ENCODE measurements at places on chromosomes 12 and 14.
A peak's percentile ranks its signal among the peaks of the same experiment; 100 is the strongest.

DNA sequence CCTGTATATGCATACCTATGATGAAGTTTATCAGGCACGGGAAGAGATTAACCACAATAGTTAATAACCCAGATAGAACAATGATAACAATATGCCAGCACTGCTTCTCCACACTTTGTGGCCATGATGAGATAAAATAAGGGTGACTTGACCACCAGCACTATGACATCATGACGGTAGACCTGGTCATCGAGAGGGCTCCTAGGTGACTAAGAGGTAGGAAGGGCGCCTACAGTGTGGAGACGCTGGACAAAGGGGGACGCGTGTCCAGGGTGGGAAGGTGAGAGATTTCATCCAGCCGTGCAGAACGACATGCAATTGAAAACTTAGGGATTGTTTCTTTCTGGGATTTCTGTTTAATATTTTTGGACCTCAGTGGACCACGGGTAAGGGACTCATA is 221.8 kb upstream of the RTL1 start:
- DNase-seq = no peak

GRCh38 chr12:67989184-67989920 is at the start of gene IFNG-AS1:
IFNG-AS1 (plus strand) TSS chr12:67989447.
- peak; percentile 9 for DNase-seq

GRCh38 chr14:35470755-35471154 is 63.2 kb upstream of the INSM2 start:
- DNase-seq = no peak

DNA sequence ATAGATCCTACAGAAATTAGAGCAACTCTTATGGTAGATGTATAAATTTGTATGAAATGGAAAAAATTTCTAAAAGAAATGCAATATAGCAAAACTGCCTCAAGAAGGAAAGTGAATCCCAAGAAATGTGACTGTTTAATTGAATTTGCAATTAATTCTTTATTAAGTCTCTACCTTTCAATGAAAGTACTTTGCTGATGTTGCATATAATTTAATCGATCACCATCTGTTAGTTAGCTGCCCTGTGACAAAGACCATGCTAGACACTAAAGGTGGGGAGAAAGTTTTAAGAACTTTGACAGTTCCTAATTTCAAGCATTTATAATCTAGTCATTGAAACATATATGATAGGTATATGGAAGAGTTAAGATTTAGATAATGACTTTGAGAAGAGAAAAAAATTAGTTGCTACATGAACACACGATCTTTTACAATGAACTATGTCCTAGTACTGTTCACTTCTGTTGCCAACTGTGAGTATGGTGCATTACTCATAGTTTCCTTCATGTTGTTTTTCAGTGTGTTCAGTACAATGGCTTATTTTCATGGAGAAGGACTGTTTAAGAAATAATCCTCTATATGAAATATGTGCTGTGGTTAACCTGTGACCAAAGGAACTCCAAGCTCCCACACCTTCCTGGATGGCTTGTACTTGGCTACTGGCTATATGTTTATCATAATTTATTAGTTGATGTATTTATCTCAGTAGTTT is 128.4 kb downstream of the METTL25 start:
- DNase-seq = no peak

- DNase-seq = no peak
Observed at GRCh38 chr12:96015672-96016071, 19.5 kb upstream of the HAL start.

- no peak for DNase-seq
Observed at GRCh38 chr12:89690925-89691324, 17.7 kb downstream of the ATP2B1 start.

DNA sequence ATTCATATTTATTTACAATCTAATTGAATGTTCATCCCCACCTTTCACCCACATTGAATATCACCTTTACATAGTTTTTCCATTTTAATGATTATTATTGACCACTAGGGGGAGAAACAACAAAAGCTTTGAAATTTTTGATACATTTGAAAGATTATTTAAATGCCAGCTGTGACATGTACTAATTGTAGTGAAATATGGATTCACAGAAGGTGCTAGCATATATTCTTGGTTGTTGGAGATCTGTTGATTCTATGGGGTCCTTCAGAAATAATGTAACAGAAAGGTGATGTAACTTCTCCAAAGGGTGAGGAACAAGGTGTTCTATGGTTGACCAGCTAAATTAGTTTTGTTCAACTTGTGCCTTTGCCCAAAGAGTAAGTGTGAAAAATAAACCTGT is 22.4 kb upstream of the GPR33 start:
- DNase-seq = no peak

DNA sequence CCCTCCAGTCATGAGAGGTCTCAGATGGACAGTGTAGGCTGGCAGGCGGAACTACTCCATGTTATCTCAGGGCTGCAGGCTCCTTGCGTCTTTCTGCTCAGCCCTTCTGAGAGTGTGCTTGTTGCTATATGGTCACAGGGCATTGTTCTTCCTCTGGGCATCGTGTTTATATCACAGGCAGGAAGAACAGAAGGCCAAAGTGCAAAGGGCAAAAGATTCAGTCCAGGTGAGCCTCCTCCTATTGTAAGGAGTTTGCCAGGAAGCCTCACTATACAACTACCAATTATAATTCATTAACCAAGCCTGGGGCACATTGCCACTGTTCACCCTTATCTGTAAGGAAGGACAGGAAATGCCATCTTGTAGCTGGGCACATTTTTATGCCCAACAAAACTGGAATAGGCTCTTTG is 195.5 kb upstream of the KITLG start:
- DNase-seq = no peak

DNA sequence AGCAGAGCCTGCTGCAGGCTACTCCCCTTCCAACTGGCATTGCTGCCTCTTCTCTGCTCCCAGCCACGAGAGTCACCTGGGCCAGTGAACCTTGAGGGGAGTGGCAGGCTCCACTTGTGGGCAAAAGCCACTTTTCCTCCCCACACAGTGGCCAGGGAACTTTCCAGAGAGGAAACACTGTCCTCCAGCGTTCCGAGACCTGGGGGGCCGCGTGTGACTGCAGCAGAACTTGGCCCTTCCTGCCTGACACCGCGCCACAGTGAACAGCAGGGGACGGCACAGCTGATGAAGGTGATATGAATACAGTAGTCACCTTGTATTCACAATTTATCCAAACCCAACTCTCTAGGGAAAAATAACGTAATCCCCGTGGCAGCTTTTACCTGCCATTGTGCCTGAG is 114.9 kb downstream of the PIWIL1 start:
- DNase-seq = no peak

GRCh38 chr14:56806760-56807159 is 3.5 kb downstream of the OTX2 start:
- DNase-seq = no peak

Data from inflammatory macrophage treated with lipopolysaccharide for 1 hour (primary cell).